Activated CD8-positive, alpha-beta memory T cell treated with anti-CD3 and anti-CD28 coated beads, Interleukin-2, amount 10 ng/mL, durations not matched to agents 7 days and 5 days (primary cell): ENCODE measurements at places on chromosomes 16 and 17. TPM values are rescaled to one million over a fixed set of nuclear protein-coding genes. Genes with fewer than 3 reads are reported as not detected.
A peak's percentile ranks its signal among the peaks of the same experiment; 100 is the strongest.

DUSP14 gene
- total RNA-seq = 16.9 TPM

KRT39 gene
- not detected for total RNA-seq

G6PC1 gene
- total RNA-seq = not detected

ENDOV gene
- 18.4 TPM for total RNA-seq

ABAT gene
- 4.0 TPM for total RNA-seq

ABCC11 gene
- 0.19 TPM for total RNA-seq

ERN2 gene
- not detected for total RNA-seq

CTF1 gene
- 0.35 TPM for total RNA-seq

IRX5 gene
- total RNA-seq = not detected

TTYH2 gene
- 7.1 TPM for total RNA-seq

DNA sequence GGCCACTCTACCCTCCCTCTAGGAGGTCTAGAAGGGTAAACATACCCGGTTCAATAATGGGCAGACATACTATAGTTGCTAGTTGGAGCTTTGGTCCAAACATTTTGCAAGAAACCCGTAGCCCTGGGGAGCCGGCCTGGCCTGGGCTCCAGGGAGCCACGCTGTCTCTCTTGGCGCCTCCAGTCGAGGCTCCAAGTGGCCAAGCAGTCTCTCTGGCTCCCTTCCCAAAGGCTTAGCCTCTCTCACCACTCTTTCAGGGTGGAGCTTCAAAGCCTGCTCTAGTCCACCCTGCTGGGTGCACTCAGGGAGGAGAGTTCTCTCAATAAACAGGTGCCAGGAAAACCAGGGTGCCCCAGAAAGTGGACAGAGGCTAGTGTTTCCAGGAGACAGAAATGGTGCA is 32.2 kb downstream of the RCVRN start:
- H3K4me3 ChIP-seq = no peak overlapping the region
- no peak overlapping the region for H3K27ac ChIP-seq
- H3K36me3 ChIP-seq = no peaks in the 10 kb centered on the region
- DNase-seq = no peak
- H3K27me3 ChIP-seq = no peaks in the 10 kb centered on the region

DNA sequence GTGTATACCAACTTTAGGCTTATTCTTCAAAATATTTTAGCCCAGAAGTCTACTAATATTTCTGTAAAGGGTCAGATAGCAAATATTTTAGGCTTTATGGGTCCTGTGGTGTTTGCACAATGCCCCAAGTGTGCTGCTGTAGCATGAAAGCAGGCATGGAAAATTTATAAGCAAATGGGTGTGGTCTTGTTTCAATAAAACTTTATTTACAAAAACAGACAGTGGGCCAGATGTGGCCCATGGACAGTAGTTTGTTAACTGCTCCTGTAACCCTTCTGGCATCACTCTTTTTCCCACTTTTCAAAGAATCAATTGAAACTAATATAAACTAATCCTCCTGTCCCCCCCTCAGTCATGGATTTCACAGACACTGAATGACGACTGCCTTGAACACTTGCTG is 410.7 kb downstream of the SHISA9 start:
- H3K36me3 ChIP-seq = no peaks in the 10 kb centered on the region
- H3K4me1 ChIP-seq = no peaks in the 10 kb centered on the region
- H3K27ac ChIP-seq = no peak overlapping the region
- H3K27me3 ChIP-seq = no peaks in the 10 kb centered on the region

GRCh38 chr17:77087650-77088454 is 52.9 kb upstream of the SEC14L1 start:
- H3K4me1 ChIP-seq = peaks cover 54% of the 10 kb centered on the region
- H3K27ac ChIP-seq = peak overlapping the region; percentile 88
- no peak for DNase-seq
- peak overlapping the region; percentile 82 for H3K4me3 ChIP-seq
- H3K27me3 ChIP-seq = peaks cover 3% of the 10 kb centered on the region

GRCh38 chr17:4743216-4743615 is 3.5 kb upstream of the CXCL16 start:
- H3K4me3 ChIP-seq = no peak overlapping the region
- peaks cover 28% of the 10 kb centered on the region for H3K4me1 ChIP-seq
- H3K27me3 ChIP-seq = peaks cover 36% of the 10 kb centered on the region
- no peaks in the 10 kb centered on the region for H3K36me3 ChIP-seq
- no peak for DNase-seq

GRCh38 chr17:72501404-72502370 is 380.9 kb downstream of the SOX9 start:
- no peaks in the 10 kb centered on the region for H3K4me1 ChIP-seq
- H3K36me3 ChIP-seq = no peaks in the 10 kb centered on the region
- H3K27ac ChIP-seq = no peak overlapping the region
- no peak overlapping the region for H3K4me3 ChIP-seq

GRCh38 chr17:29475891-29476290 is 85.7 kb downstream of the TAOK1 start:
- H3K36me3 ChIP-seq = peaks cover 25% of the 10 kb centered on the region
- H3K4me3 ChIP-seq = no peak overlapping the region
- H3K27me3 ChIP-seq = no peaks in the 10 kb centered on the region
- no peak overlapping the region for H3K27ac ChIP-seq

- no peak overlapping the region for H3K27ac ChIP-seq
- peaks cover 21% of the 10 kb centered on the region for H3K27me3 ChIP-seq
- no peaks in the 10 kb centered on the region for H3K36me3 ChIP-seq
- peaks cover 7% of the 10 kb centered on the region for H3K4me1 ChIP-seq
- no peak overlapping the region for H3K4me3 ChIP-seq
- no peak for DNase-seq
Observed at GRCh38 chr17:65564793-65565192, 3.3 kb upstream of the AXIN2 start.

DNA sequence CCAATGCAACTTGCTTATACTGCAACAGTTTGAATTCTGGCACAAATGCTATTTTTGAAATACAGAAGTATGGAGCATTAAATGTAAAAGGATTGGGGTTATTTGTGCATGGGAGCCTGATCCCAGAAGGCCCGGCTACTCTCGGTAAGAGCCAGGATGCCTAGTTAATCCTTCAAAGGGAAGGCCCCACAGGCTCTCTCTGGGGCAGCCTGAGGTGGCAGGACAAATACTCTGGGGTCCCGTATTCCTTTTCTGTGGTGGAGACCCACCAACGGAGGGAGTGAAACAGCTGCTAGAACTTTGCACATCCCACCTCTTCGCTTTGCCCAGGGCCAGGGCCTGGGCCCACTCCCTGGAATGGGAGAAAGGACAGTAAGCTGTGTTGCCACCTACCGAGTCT is 30.4 kb downstream of the ERN1 start:
- H3K4me1 ChIP-seq = peaks cover 43% of the 10 kb centered on the region
- DNase-seq = no peak
- H3K4me3 ChIP-seq = no peak overlapping the region
- H3K27me3 ChIP-seq = no peaks in the 10 kb centered on the region
- H3K27ac ChIP-seq = no peak overlapping the region

DNA sequence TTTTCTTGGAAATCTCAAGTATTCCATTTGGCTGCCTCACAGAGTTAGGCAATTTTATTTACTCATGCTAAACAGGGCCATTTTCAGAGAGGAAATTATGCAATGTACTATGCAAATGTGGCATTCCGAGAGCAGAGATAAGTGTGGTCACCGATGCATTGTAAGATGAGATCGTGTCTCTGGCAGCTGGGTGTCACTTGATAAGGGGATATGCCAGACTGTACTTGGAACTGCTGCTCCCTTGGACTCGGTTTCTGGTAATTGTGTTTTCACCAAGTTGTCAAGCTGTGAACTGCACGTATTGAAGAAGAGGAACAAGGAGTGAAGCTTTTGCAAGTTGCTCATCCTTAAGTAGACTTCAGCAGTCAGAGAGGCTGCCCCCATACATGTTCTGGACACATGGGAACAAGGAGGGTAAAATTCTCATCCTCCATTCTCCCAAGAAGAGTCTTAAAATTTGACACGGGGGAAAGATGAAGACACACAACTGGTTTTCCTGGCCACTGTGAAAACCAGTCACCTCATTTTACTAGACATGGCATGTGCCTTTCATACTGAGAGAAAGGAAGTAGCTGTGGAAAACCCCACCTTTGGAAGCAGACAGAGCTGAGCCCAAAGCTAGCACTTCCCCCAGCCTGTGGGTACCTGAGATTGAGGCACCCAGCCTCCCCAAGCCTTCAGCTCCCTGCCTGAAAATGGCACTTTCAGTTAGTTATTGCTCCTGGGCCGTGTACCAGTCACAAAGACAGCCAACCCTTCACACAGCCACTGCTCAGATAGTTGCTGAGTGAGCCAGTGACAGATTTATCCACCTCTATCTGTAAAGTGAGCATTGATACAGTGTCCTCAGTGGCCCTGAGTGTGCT is 150.7 kb downstream of the SOCS1 start:
- DNase-seq = peak; percentile 65
- peaks cover 20% of the 10 kb centered on the region for H3K36me3 ChIP-seq
- peaks cover 80% of the 10 kb centered on the region for H3K4me1 ChIP-seq
- no peaks in the 10 kb centered on the region for H3K27me3 ChIP-seq
- peak overlapping the region; percentile 84 for H3K27ac ChIP-seq
- H3K4me3 ChIP-seq = no peak overlapping the region

- no peak overlapping the region for H3K4me3 ChIP-seq
- DNase-seq = no peak
- no peaks in the 10 kb centered on the region for H3K4me1 ChIP-seq
- no peak overlapping the region for H3K27ac ChIP-seq
- no peaks in the 10 kb centered on the region for H3K36me3 ChIP-seq
Observed at GRCh38 chr17:9900784-9901183, 4.3 kb downstream of the RCVRN start.

GRCh38 chr16:29820271-29820701 is at the start of gene MVP:
MVP (plus strand) TSS chr16:29820462; CDS start chr16:29830550, 10,088 bp downstream.
- peak; percentile 73 for DNase-seq
- peak within 1 kb of the TSS; percentile 91 for H3K4me3 ChIP-seq
- no peaks in the 10 kb centered on the region for H3K27me3 ChIP-seq
- H3K27ac ChIP-seq = peak within 1 kb of the TSS; percentile 88

DNA sequence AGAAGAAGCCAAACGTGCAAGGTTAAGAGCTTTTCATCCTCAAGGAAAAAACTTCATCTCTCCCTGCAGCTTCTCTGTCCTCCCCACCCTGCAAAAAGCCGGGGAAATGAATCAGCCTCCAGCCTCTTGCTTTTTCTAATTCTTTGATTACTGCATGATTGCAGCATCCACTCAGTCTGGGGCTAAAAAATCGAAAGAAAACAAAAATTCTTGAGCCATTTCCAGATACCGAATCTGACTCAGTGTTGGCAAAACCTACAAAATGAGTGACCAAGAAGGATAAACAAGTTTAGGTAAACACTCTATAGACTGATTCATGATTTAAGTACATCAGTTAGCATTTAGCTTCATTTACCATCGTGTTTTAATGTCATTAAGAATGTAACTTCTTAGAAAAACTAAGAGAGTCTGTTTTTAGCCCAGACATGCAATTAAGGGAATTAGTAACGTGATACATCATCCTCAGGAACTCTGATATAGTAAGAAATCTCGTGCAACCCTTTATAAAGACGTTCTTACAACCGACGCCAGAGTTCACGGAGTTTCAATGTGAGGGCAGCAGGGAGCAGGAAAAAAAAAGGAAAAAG is 287.3 kb upstream of the FOXF1 start:
- no peak for DNase-seq
- no peak overlapping the region for H3K4me3 ChIP-seq
- H3K27me3 ChIP-seq = peaks cover 21% of the 10 kb centered on the region
- no peaks in the 10 kb centered on the region for H3K4me1 ChIP-seq
- no peak overlapping the region for H3K27ac ChIP-seq
- H3K36me3 ChIP-seq = no peaks in the 10 kb centered on the region

- peaks cover 8% of the 10 kb centered on the region for H3K4me1 ChIP-seq
- H3K27me3 ChIP-seq = no peaks in the 10 kb centered on the region
Observed at GRCh38 chr16:53912155-53912554, 208.2 kb downstream of the FTO start.

GRCh38 chr17:32747856-32748255 is 129.1 kb downstream of the MYO1D start:
- no peak overlapping the region for H3K4me3 ChIP-seq
- no peak overlapping the region for H3K27ac ChIP-seq
- DNase-seq = no peak
- H3K36me3 ChIP-seq = no peaks in the 10 kb centered on the region
- no peaks in the 10 kb centered on the region for H3K4me1 ChIP-seq

DNA sequence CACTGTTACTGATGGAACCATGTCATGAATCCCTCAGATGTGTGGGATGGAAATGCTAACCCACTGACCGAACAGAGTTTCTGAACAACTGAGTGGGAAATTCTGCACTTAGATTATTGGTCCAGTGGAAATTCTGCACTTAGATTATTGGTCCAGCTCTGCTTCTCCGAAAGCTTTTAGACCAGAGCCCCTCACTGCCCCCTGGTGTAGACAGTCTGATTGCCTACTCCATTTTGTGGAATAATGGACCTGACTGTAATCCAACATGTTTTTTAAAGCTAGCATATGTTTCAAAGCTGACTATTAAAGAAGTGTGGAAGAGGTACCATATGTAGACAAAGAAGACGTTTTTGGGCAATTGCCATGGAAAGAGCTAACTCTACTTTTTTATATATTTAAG is 50.3 kb upstream of the TBX2 start:
- no peak overlapping the region for H3K27ac ChIP-seq
- H3K27me3 ChIP-seq = no peaks in the 10 kb centered on the region
- no peaks in the 10 kb centered on the region for H3K4me1 ChIP-seq
- no peak overlapping the region for H3K4me3 ChIP-seq

DNA sequence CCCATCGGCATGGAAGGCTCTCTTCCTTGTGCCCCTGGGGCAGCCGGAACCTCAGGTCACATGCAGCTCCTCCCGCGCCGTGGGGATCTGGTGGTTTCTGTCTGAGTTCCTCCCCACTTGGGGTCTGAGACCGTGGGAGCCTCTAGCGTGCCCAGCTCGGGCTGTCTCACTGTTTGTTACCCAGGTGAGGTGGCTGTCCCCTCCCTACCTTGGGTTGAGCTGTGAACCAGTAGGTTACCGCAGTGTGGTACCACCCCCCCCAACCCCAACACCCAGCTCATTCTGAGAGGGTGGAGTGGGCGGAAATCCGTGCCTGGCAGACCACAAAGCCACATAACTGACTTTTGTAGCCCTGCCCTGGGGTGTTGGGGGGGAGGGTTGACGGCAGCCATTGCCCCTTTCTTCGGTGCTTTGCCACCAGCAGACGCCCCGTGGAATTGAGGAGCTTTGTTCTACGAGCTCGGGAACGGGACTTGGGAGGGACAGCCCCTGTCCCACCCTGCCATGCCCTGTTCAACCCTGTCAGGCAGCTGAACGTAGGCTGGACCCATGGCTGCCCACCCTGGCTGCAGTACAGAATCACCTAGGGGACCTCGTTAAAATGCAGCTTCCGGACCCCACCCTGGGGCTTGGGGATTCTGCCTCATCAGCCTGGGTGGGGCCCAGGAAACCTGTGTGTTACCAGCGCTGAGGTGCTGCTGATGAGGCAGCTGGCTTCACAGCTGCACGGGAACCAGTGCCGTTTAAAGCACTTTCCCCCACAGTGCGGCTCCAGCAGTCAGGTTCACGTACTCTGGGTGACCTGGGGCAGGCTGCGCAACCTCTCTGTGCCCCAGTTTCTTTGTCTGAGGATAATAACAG is 18.5 kb downstream of the RAP1GAP2 start:
- H3K27ac ChIP-seq = peak overlapping the region; percentile 88
- H3K4me1 ChIP-seq = peaks cover 39% of the 10 kb centered on the region
- DNase-seq = peak; percentile 97
- peak overlapping the region; percentile 64 for H3K4me3 ChIP-seq
- H3K36me3 ChIP-seq = no peaks in the 10 kb centered on the region
- H3K27me3 ChIP-seq = peaks cover 40% of the 10 kb centered on the region
